ENCODE measurements at places on chromosomes 12 and 14. TPM values are rescaled to one million over a fixed set of nuclear protein-coding genes. Genes with fewer than 3 reads are reported as not detected.

Gene SMIM41
- 0.13 TPM for total RNA-seq

Gene MYF6
- not detected for total RNA-seq

Gene SLCO1B3
- total RNA-seq: not detected

Gene KCNA1
- not detected for total RNA-seq

Gene SOAT2
- 0.26 TPM for total RNA-seq

Gene SLC6A12
- total RNA-seq: 0.12 TPM

Gene SDR9C7
- total RNA-seq: not detected

Gene RDH12
- not detected for total RNA-seq

Gene P2RX2
- total RNA-seq: not detected

Gene MYH6
- total RNA-seq: not detected

Gene BICD1
- total RNA-seq: 18.4 TPM

Gene TBX3
- total RNA-seq: 0.66 TPM

Gene TMEM229B
- total RNA-seq: 1.2 TPM

Gene ADGRD1
- total RNA-seq: 1.4 TPM
